ENCODE measurements at places on chromosomes 5 and 9. TPM values are rescaled to one million over a fixed set of nuclear protein-coding genes. Genes with fewer than 3 reads are reported as not detected.
A peak's percentile ranks its signal among the peaks of the same experiment; 100 is the strongest.

The TAF11L5 gene
- total RNA-seq, result not detected

The FOXD4L4 gene
- total RNA-seq, result 1.2 TPM

The ECSCR gene
- total RNA-seq, result not detected

The FGD3 gene
- 0.67 TPM for total RNA-seq

The MOB3B gene
- 10.9 TPM for total RNA-seq

The CDK7 gene
- total RNA-seq, result 41.2 TPM

The LYRM7 gene
- 10.3 TPM for total RNA-seq

The LRRC19 gene
- not detected for total RNA-seq

The CNTFR gene
- total RNA-seq, result not detected

The GKAP1 gene
- total RNA-seq, result 0.50 TPM

- DNase-seq, result no peak
Measured at GRCh38 chr5:36481454-36482120, 124.8 kb upstream of the SLC1A3 start.

DNA sequence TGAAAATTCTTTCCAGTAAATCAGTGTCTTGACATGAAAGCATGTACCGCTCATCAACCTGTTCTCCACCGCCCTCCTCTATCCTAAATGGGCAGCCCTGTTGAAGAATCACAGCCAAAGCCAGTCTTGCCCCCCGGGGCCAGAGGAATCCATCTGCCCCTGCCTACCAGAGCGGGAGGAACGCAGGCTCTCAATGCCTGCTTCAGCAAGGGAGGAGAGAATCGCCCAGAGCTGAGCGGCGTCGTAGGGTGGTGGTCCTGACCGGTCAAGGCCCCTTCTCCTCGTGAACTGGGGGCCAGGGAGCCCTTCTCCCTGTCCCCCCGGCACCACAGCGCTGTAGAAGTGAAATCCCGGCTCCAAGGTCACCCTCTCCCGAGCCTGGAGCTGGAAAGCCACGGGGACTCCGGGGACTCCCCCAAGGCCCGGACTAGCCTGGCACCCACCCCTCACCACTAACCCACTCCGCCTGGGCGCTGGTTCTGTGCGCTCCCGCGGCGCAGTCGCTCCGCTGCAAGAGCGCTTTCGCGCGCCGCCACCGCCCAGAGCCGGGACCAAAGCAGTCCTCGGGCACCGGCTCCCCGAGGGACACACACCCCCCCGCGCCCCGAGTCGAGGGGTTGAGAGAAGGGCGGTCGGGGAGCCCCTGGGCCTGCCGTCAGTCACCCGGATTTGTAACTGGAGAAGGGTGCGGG is 718 bp upstream of the TMEM215 start:
- DNase-seq, result no peak

- no peak for DNase-seq
Measured at GRCh38 chr5:43039471-43040286, 440 bp downstream of the ANXA2R start.

DNA sequence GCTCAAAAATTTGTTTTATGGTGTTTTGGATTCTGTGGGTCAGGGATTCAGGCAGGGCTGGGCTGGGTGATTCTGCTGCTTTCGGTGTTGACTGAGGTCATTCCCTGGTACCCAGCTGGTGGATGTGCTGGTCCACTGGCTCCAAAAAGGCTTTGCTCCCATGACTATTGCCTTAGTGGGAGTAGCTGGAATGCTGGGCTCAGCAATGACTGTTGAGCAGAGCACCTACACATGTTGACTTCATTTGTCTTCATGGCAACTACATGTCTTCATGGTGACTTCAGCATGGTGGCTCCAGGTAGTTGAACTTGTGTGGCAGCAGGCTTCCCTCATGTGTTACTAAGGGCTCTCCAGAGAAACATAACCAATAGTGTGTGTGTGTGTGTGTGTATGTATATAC is 297.2 kb downstream of the DOCK8 start:
- no peak for DNase-seq

- DNase-seq, result no peak
Measured at GRCh38 chr9:82020331-82020730, 31.8 kb downstream of the SPATA31D1 start.

GRCh38 chr5:6737043-6737941 is 24.1 kb downstream of the TENT4A start:
- no peak for DNase-seq

GRCh38 chr9:14031060-14031414 is 282.9 kb downstream of the NFIB start:
- DNase-seq, result no peak

DNA sequence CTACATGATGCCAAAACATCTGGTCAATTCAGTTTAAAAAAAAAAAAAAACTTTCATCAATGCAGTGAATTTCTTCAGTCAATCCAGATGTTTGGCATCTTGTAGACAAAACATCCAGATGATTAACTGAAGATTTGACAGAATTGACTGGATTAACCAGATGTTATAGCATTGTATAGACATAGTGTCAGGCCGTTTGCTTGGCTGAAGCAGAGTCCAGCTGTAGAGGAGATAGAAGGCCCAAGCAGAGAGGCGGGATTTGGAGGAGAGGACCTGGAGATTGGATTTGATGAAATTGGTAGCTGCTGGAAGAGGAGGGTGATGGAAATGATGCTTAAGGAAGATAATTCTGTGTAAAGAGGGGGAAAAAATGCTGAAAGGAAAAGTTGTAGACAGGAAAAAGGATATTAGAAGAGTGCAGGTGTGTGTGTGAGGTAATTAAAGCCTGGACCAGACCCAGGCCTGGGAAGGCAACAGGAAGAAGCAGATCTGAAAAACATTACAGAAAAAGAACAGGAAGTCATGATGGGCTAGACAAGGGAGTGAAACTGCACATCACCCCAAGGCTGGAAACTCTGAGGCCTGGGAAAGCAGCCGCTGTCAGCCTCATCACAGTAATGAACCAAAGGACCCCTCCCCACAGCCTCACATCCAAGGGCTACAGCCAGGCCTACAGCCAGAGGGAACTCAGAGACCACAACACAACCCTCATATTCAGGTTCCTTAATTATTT is 258.3 kb downstream of the CWC27 start:
- no peak for DNase-seq

DNA sequence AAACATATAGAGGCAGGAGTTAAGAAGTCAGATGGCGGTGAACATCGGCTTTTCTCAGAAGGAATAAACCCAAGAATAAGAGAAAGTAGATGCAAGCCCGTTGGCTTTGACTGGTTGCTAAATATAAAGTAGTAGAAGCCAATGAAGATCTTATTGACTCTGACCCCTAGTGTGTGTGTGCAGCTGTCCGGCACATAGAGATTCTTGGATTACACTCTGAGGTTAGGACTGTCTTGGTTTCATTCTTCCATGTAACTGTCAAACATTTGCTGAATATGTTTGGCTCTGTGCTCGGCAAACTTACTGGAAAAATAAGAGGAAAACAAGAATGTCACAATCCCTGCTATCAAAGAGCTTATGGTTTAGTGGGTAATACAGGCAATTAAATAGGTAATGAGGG is 54.9 kb downstream of the ASTN2 start:
- DNase-seq, result no peak

GRCh38 chr5:107704681-107705401 is 34.1 kb upstream of the EFNA5 start:
- DNase-seq, result no peak

DNA sequence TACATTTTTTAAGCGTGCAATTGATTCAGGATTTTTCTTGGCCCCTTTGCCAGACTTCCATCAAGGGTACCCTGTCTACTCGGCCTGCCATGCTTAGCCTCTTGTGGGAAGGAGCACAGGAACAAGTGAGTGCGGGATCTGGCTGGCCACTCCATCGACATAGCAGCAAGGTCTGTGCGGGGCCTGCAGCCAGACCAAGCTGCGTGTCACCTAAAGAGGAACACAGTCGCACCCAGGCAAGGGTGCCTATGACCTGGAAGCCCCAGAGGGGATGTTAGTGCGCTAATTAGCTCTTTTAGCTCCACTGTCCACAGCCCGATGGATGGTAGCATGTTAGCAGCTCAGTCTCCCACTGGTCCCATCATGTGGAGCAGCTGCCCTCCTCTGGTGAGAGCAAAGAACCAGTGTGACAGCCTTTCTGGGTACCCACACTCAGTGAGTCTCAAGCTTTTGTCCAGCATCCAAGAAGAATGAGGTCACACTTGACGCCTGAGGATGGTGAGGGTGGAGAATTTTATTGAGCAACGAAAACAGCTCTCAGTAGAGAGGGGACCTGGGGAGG is 38.7 kb downstream of the FTMT start:
- no peak for DNase-seq

GRCh38 chr9:73219985-73220626 is 68.4 kb downstream of the ANXA1 start:
- DNase-seq, result peak; percentile 98

GRCh38 chr5:31156631-31157160 is 36.8 kb upstream of the CDH6 start:
- no peak for DNase-seq

GRCh38 chr5:29218138-29218537 is 1975.3 kb upstream of the CDH6 start:
- DNase-seq, result no peak

DNA sequence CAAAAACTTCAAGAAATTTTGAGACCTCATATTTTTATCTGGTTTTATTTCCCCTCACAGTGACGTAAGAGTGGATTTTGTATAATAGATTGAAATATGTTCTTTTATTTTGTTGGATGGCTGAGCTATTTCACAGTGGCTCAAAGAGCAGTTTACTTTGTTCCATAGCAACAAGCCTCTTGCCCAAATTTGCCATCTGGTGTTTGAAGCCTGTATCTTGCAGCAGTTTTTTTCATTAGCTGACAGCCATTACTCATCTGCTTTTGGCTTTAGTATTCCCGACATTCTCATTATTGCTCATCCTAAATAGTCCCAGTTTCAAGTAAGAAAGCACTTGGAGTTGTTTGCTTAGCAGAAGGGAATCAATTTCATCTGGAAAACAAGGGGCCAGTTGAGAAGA is 36.3 kb downstream of the GDA start:
- peak; percentile 41 for DNase-seq

GRCh38 chr5:156411185-156411613 is 84.2 kb downstream of the SGCD start:
- DNase-seq, result no peak

DNA sequence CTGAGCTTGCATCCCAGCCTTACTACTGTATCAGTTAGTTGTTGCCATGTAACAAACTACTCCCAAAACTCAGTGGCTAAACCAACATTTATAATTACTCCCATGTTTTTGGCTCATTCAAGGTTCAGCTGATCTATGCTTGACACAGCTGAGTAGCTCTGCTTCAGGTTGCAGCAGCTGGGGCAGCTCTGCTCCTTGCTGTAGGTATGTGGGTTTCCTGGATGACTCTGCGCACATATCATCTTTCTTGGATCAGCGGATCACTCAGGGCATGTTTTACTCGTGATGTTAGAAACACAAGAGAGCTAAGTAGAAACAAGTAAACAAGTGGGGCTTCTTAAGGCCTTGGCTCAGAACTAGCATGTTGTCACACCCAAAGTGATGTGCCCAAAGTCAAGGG is 15.1 kb downstream of the TEK start:
- DNase-seq, result no peak

DNA sequence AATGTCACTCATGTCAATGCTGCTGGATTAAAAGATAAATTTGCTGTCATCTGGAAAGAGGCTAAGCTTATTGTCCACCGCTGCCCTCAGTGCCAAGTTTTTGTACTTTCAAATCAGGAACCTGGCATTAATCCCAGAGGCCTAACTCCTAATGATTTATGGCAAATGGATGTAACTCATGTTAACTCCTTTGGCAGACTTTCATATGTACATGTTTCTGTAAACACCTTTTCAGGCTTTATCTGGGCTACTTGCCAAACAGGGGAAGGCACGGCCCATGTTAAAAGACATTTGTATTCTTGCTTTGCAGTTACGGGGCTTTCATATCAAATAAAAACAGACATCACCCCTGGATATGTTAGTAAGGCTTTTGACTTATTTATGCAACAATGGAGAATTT is 608.0 kb upstream of the ACO1 start:
- DNase-seq, result peak; percentile 26

DNA sequence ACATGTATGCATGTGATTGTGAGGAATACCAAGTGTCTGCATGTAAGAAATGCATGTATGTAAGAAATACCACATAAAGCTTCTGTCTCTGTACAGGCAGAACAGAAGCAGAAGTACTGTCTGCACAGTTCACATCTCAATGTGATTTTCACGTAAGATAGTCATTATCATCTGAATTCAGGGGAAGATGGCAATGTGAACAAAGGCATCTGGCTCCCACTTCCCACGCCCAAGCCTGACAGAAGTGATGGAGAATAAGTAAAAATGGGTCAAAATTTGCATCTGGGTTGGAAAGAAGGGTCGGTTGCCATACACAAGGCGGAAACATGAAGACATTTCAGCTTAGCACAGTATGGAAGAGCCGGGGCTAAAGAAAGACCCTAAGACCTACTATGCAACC is 71.7 kb downstream of the SUSD1 start:
- no peak for DNase-seq

GRCh38 chr9:93022721-93023520 is 35.6 kb upstream of the SUSD3 start:
- DNase-seq, result no peak

DNA sequence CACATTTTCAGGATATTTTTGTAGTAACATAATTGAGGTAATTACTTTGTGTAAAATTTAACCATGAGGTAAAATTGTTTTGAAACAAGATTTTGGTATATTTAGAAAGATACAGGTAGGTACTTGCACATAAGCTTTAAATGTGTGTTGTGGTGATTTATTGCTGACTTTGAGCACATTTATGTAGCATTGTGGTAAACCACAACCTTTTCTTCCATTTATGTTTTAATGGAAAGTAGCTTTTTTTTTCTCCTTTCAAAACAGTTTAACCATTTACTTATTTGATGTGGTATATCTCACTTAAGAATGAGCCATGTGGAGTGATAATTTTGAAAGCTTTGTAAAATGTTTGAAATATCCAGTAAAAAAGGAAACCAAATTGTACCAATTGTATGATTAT is 35.6 kb downstream of the FCHO2 start:
- DNase-seq, result peak; percentile 38

- no peak for DNase-seq
Measured at GRCh38 chr5:123659011-123659410, 147.0 kb downstream of the CSNK1G3 start.

- no peak for DNase-seq
Measured at GRCh38 chr5:113759505-113759904, 246.0 kb downstream of the YTHDC2 start.

DNA sequence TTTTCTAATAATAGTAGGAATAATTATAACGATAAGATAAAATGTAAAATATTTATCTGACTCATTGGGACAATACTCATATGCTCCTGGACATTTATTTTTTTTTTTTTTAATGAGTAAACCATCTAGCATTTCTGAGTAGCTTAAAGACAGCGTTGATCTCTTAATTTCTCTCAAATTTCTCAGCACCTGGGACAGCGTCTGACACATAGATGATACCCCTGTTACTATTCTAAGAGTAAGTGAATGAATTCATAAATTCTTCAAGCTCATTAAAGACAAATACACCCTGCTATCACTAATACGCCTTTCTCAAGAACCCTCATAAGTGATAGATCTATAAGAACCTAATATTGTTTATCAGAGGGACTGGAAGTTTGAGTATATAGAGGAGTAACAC is 12.0 kb upstream of the HTR4 start:
- DNase-seq, result no peak

Measured in mammary epithelial cell (primary cell).